ENCODE measurements at places on chromosomes 12 and 14.

DNA sequence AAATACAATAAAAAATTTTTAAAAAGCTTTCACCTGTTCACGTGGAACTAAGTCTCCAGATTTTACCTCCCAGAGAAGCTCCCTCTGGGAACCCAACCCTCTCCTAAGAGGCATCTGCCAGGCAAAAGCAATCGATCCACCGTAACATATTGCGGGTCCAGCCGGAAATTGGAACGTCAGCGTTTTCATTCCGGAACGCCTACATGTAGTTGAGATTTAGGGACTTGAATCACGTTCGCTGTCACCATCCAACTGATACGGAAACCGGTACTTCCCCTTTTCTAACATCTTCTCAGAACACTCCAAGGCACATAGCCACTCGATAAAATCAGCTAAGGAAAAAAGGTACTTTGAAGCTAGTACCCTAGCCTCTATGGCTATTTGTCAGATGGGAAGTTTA is 70.3 kb downstream of the COX16 start:
- DNase-seq: no peak

GRCh38 chr14:76595266-76595665 is 166.0 kb upstream of the VASH1 start:
- no peak for DNase-seq

DNA sequence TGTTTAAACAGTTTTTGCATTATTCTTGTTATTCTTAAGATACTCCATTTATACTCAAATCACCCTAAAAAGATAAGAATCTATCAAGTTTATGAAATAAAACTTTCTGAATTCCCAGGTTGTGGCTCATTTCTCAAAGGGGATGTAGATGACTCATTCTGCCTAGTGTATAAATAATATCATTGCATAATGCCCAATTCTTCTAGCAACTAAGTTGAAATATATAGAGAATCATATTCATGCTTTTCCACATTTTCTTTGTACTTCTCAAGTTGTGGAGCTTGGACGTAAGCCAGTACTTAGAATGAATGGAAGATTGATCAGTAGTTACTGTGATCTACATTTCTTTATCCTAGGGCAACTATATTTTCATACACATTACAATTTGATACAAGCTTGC is 201.1 kb downstream of the PPFIA2 start:
- no peak for DNase-seq

DNA sequence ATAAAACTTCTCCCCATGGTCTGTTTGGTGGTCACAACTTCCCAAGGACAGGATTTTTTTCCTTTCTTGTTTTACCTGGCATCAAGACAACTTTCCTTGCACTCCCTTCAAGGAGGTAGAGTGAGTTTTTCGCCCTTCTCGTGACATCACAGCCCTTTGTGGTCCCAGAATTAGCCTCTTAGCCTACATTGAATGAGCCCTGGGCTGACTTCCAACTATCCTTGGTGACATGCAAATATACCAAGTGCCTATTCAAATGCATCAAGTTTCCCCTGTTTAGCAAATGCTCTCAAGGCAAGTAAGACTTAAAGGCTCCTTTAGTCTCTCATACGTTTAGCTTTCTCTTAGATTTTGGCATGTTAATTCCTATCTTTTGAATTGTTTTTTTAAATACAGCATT is 36.6 kb downstream of the TC2N start:
- no peak for DNase-seq

DNA sequence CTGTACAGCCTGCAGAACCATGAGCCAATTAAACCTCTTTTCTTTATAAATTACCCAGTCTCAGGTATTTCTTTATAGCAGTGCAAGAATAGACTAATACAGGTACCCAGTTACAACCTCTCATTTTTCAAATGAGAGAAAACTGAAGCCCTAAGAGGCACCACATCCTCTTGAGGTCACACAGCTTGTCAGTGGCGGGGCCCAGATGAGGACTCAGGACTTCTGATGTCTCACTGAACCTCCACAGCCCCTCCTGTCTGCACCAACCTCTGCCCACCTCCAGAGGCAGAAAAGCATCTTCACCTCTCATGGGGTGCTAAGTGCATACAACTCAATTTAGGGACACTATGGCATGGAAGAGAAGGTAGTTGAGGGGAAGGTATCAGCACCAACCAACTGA is 120.7 kb downstream of the CRACR2A start:
- DNase-seq: no peak

DNA sequence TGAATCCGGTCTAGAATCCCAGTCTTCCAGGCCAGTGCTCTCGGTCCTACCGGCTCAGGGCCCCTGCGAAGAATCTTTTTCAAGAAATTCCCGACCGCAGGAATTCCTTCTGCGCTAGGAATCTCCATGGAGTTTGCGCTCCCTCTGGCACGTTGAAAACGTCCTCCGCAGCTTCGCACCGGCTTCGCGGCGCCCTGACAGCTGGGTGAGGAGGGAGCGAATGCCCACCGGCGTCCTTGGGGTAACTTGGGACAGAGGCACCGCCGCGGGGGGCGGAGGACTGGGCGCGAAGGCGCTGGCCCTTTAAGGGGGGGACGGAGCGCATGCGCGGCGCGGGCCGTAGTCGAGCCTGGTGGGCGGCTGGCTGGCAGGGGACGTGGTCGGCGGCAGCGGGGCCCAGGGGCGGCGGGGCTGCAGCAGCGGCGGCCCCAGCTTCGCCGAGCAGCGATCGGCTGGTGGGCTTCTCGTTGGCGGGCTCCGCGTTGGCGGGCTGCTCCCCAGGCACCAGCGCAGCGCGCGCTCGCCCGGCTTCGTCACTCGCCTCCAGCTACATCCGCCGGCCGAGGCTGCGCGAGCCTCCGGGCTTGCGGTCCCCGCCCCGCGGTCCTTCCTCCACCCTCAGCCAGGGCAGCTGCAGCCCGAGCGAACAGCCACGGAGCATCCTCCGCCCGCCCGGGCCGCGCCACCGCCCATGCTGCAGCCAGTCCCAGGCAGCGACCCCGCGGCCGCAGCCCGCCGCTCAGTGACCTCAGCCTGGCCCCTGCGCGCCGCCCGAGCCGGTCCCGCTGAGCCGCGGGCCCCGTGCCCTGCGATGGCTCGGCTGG is at the start of gene VASH1:
TSS of gene VASH1 (plus strand) at position 333 of the 824 bp plus-strand sequence. CDS start 1,354 bp downstream, outside the sequence.
- DNase-seq: peak; percentile 83

DNA sequence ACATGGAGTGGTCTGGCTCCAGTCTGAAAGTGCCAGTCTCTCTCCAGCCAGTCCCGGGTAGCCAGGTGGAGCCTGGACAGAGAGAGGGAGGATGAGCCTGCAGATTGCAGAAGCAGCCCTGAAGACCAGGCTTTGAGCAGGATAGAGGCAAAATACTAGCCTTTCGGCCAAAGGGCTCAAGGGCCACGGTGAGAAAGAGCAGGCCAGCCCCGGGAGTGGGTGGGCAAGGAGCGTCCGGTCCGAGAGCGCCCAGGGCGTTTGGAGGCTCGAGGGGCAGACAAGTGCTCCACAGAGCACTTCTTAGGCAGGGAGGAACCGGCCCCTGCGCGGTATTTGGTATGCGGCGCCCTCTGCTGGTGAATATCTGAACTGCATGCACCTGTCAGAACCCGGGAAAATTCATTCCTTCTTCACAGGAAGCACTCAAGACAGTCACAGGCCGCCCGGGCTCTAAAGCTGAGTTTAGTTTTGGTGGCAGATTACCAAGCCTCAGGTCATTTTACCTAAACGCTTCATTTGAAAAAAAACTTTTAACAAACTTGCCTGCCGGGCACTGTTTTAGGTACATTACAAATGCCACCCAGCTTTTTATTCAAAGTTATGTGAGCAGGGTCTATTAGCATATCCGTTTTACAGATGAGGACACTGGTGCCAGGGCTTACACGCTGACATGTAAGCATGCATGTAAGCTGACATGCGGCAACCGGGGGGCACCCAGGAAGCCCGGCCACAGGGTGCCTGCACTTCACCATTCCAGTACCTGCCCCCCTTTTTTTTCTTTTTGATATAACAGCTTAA is 21.0 kb upstream of the PSMC1 start:
- peak; percentile 67 for DNase-seq

DNA sequence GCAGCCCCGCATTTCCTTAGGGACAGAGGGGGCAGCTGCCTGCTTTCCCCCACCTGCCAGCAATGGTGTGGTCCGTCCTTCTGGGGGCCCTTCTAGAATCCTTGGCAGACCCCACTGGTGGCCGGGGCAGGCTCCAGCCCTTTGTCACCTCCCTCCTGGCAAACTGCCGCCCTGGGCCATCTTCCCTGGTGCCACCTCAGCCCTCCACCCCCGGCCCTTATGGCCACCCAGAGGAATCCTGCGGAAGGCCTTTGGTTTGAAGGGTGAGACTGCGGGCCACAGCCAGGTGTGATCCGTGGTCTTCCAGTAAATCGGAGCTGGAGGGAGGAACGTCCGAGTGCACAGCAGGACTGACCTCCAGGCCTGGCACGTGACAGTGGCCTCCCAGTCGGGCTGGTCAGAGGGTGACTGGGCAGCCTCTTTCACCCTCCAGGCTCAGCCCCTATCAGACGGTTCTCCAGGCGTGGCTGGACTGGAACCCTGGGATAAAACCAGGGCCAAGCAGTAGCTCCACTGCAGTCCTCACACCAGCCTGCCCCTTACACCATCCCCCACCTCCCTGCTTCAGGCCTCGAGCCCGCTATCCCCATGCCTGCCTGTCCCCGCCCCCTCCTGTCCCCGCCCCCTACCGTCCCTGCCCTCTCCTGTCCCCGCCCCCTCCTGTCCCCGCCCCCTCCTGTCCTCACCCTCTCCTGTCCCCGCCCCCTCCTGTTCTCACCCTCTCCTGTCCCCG is 12.4 kb downstream of the FBRSL1 start:
- DNase-seq: no peak

DNA sequence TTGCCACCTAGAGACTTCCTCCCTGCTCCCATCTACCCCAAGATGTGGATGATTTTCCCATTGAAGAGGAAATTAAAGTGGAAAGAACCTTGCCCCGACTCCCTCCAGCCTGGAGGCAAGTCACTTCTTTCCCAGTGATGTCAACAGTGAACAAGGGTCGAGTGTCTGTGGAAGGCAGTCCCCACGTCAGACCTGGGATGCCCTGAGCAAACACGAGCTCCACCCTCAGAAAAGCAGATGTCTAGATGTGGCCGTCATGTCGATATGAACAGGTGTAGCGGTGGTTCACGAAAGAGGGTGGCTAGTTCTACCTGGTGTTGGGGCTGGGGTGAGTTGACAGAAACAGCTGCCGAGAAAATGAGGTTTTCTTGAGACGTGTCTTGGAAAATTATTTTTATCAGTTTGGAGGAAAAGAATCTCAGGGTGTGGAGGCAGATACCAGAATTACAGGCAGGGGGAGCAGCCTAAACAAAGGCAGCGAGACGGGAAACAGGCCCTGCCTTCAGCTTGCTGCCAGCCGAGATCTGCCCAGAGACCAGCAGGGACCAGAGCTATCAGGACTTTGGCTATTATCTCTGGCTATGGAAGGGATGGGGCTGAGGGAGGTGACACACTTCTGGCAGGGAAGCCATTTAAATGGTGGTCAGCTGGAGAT is 25.9 kb downstream of the SYNDIG1L start:
- DNase-seq: no peak

- no peak for DNase-seq
Observed at GRCh38 chr12:68609998-68610369, 715 bp upstream of the RAP1B start.

GRCh38 chr14:67517083-67517482 is 16.0 kb upstream of the PLEKHH1 start:
- no peak for DNase-seq

- DNase-seq: peak; percentile 70
Observed at GRCh38 chr14:51865953-51866747, 5.7 kb downstream of the GNG2 start.

DNA sequence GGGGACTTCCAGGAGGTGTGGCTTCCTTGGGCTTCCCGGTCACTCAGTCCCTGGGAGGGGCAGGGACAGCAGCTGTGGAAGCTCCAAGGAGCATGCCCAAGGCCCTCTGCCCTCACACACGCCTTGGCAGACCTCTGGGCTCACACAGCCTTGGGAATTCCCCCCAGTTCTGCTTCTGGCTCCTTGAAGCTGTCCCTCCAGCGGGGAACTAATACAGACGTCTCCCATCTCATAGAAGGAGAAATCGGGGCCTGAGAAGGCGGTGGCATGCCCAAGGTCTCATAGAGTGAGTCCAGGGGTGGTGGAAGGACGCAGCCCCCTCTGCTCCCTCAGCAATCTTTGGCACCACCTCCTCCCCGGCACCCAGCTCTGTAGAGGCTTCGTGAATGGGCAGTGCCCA is 15.7 kb upstream of the TMEM119 start:
- no peak for DNase-seq

DNA sequence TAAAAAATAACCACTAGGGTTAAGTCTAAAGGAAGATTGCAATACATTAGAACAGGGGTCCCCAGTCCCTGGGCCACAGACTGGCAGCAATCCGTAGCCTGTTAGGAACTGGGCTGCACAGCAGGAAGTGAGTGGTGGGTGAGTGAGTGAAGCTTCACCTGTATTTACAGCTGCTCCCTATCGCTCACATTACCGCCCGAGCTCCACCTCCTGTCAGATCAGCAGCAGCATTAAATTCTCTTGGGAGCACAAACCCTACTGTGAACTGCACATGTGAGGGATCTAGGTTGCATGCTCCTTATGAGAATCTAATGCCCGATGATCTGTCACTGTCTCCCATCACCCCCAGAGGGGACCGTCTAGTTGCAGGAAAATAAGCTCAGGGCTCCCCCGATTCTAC is 15.5 kb downstream of the ADGRD1 start:
- DNase-seq: no peak

DNA sequence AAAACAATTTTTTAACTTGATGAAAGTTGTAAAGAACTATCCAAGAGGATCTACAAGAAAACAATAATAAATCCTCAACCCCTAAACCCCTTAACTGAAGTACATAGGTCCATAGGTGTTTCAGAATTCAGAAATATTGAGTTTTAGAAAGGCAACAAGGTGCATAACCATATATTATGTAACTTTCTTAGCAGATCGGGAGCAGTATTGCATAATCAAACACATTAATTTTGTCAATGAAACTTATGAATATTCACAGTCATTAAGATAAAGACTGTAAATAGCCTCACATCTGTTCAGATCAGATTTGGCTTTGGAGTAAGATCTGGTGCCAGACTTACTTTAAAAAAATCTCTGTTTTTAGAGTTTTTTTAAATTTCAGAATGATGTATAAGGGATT is 647.1 kb upstream of the FLRT2 start:
- DNase-seq: no peak

DNA sequence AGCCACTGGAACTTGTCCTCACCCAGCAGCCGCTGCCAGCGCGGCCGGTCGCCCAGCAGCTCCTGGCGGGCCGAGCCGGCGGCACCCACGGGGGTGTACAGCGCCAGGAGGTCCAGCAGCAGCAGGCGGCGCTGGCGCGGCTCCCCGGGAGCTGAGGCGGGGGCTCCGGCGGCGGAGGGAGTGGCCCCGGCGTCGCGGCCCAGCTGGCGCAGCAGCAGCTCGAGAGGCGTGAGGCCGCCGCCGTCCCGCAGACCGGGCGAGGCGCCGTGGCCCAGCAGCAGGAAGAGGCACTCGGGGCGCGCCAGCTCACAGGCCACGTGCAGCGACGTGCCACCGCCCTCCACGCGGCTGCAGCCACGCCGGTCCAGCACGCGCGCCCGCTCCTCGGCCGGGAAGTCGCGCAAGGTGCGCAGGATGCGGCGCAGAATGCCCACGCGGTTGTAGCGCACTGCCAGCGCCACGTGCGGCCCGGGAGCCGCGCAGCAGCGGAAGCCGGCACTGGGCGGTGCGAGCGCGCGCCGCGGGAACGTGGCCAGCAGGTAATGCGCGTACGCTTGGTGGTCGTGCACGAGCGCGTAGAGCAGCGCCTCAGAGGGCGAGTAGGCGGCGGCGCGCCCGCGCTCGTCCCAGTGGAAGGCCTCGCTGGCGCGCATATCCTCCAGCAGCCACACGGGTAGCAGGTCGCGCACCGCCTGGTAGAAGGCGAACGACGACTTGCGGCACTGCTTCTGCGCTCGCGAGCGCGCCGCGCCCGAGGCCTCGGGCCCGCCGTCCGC is 2.3 kb downstream of the ANKRD9 start:
- DNase-seq: no peak

Data from stimulated activated effector memory CD8-positive, alpha-beta T cell treated with anti-CD3 and anti-CD28 coated beads, Interleukin-12 subunit alpha, Interleukin-12 subunit beta, amount 100 ng/mL, for 72 hours (primary cell).